ENCODE measurements at places on chromosomes 6 and 20.

DNA sequence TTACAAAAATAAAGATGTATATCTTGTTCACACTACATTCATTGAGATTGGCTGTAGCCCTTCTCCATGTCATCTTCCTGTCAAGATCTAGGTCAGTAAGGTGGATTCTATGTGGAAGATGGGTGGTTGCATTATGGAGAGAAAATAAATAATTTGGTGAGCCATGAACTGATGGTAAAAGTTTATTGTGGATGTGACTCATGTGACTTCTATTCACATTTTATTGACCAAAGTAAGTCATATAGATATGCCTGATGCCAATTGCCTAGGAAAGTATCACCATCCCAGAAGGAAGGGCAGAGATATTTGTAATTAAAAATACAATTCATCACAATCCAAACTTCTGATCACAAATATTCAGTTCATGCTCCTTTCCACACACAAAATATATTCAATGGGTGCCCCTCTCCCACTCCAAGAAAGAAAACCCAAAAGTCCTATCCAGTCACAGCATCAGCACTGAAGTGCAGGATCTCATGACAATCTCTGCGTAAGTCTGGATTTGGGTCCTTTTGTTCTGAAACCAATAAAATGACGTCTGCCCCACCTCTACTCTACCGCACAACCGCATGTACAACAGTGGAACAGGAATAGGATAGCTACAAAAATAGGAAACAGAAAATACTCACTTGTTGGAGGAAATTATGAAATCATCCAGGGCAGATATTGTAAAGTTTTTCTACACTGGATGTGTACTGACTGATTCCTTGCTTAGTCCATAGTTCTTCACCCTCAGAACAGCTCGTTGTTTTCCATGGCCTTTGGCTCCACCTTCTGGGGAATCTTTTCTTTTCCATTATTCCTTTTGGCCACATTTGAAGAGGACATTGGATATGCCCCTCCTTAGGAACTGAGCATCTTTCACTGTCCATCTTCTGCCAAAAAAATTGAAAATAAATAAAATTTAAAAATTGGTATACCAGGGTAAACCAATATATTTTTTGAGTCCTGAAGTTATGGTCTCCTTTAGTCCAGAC lies 16.1 kb upstream of the SLC17A3 start:
- peak; percentile 61 for DNase-seq

DNA sequence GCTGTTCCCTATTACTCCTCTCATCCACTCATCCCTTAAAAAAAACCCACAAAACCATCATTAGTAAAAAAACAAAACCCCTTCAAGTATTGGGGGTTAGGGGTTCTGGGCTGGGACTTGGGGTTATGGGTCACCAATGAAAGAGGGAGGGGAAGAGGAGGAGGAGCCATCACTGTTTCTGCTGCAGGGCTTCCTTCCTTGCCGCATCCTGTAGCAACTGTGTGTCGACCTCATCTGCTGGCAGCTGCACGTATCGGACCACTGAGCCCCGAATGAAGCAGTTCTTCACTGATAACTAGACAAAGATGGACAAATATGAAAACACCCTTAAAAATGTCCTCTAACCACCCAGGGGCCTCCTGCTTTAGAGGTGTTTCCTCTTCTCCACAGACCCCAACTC lies 2.0 kb upstream of the VARS1 start:
- DNase-seq: no peak

DNA sequence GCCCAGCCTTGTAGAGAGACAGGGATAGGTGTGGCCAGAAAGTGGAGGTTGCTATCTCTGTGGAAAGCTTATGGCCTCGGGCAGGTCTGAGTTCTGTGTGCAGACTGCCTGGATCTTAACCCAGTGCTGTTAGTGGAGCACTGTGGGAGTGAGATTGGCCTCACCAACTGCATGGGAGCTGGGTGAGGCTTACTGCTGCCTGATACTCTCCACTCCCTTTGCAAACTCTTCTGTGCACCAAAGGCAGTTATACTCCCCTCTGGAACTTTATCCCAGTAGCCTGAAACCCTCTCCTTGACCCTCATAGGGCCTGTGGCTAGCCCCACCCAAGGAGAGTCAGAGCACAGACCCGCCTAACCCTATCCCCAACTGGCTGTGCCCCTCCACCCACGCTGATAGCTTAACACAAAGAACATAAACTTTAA lies 41.4 kb upstream of the PKIB start:
- no peak for DNase-seq

DNA sequence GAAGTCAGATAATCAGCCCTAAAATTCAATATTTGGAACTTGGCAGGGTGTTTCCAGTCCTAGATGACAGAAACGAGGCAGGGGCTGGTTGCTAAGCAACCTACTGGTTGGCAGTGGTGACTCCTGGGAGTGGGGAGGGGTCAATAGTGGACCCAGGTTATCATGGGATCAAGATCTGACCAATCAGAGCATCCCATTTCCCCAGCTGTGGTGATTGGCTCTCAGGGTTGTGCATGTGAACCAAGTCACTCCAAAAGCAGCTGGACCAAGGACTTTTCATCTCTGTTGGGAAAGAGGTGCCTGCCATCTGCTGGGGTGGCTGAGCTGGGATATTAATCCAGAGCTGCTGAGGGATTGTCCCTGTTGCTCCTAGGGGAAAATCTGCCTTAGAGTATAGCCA lies 253.4 kb downstream of the PREX1 start:
- DNase-seq: no peak

Measured in brain (organoid and tissue), 16 donors.